Activated CD8-positive, alpha-beta memory T cell treated with anti-CD3 and anti-CD28 coated beads for 48 hours (primary cell): ENCODE measurements at places on chromosomes 5 and 9.

- DNase-seq: no peak
Measured at GRCh38 chr5:59673438-59674058, 220.0 kb downstream of the PDE4D start.

GRCh38 chr9:83346655-83347420 lies 191.4 kb downstream of the FRMD3 start:
- DNase-seq: no peak

DNA sequence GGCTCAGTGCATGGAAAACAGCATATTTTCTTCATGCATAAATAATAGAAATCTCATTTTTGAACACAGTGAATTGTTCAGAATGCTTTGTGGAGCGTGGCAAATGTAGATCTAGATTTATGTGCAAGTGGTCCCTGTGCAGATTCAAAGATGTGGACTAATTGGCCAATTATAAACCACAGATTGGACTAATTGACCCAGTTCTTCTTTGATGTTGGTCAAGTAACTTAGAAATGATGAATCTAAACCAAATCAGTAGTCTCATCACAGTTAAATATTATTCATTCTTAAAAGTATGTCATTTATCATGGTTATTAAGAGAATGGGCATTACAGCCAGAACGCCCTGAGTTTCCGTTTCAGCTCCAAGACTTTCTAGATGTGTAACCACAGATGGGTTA lies 11.7 kb upstream of the PDE4D start:
- no peak for DNase-seq

DNA sequence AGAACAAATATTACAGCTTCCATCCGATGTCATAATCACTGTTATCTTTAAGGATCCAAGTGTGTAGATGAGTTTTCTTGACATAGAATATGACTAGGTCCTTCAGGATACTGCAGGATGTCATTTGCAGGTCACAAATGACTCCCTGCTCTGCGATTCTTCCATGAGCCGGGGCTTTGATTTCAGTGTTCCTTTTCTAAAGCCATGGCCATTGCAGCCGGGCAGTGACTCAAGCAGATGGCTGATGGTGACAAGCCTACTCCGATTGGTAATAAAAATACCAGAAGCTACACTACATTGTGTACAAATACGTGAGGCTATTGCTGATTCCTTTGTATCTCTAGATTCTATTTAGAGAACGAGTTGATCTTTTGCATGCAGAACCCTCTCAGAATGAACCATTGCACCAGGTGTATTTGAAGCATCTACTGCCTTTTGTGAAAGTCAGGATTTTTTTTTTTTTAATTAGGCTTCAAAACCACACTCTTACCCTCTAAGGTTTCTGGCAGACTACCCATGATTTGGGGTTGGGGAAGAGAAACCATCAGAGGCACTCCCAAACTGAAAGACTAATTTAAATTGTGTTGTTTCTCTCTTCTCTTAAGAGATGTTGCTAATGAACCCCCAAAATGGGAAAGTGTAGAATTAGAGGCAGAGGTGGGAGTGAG lies 271.0 kb upstream of the ADRA1B start:
- no peak for DNase-seq

GRCh38 chr9:37105234-37105633 lies 15.1 kb upstream of the ZCCHC7 start:
- DNase-seq: no peak

- DNase-seq: no peak
Measured at GRCh38 chr5:207599-207998, 10.4 kb downstream of the CCDC127 start.

- DNase-seq: no peak
Measured at GRCh38 chr9:13278023-13278367, 1.5 kb downstream of the MPDZ start.

- DNase-seq: no peak
Measured at GRCh38 chr9:7129391-7129790, 371.6 kb downstream of the KDM4C start.

DNA sequence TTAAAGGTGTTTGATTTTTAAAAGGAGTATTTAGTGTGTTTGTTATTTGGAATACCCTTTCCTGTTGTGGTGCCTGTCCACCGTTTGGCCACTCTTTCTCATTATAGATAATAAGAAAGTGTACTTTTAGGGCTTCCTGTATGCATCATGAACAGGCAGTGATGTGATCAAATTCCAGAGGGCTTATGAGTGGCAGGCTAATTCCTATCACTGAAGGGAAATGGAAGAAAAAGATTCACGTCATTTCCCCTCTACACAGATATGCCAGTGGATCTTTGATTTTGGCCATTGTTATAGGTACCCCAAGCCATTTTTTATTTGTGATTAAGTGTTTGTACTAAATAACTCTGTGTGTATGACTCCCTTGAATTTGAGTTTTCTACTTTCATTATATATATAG lies 37.1 kb downstream of the RPS6 start:
- no peak for DNase-seq

DNA sequence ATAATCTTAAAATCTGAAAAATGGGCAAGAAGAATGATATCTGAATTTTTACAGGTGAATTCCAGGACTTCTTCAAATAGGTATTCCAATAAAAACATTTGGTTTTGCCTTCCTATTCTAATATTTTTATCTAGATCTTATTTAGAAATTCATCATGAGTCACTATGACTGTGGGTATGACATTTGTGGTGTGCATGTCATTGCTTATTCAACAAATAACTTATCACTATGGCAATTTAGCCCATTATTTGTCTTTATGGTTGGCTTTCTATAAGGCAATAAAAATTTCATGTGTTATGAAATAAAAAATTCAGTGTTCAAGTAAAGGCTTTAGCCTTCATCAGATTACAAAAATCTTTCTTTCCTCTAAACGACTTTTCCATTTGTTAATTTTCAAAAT lies 1139.6 kb upstream of the NUDT12 start:
- no peak for DNase-seq

DNA sequence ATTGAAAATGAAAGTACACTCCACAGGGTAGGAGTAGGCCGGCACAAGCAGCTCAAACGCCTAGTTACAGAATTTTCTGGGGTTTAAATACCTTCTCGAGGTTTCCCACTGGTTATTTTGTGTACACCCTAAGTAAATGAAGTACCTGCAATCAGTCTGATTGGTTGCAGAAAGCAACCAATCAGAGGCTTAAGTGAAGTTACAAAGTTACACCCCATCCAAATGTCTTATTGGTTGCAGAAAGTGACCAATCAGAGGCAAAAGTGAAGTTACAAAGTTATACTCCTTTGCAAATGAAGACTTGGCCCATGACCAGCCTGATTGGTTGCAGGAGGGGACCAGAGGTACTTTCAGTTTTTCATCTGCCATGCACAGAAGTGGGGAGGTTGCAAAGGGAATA lies 33.2 kb upstream of the ERAP2 start:
- no peak for DNase-seq

GRCh38 chr5:168182269-168182668 lies 109.2 kb upstream of the WWC1 start:
- DNase-seq: no peak

GRCh38 chr5:180526269-180526668 lies 32.1 kb downstream of the CNOT6 start:
- DNase-seq: no peak

- no peak for DNase-seq
Measured at GRCh38 chr9:30012622-30013021, 2371.8 kb upstream of the ACO1 start.

DNA sequence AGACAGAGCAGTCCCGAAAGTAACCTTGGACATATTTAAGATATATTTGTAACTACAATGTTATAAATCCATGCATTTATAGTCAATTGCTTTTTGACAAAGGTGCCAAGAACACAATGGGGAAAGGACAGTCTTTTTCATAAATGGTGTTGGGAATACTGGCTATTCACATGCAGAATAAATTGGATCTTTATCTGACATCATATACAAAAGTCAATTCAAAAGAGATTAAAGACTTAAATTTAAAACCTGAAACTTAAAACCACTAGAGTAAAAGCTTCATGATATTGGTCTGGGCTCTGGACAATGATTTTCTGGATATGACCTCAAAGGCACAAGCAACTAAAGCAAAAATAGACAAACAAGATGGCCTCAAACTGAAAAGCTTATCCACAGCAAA lies 950.7 kb upstream of the TYRP1 start:
- DNase-seq: no peak

- DNase-seq: no peak
Measured at GRCh38 chr9:19440823-19441580, 32.2 kb downstream of the ACER2 start.

DNA sequence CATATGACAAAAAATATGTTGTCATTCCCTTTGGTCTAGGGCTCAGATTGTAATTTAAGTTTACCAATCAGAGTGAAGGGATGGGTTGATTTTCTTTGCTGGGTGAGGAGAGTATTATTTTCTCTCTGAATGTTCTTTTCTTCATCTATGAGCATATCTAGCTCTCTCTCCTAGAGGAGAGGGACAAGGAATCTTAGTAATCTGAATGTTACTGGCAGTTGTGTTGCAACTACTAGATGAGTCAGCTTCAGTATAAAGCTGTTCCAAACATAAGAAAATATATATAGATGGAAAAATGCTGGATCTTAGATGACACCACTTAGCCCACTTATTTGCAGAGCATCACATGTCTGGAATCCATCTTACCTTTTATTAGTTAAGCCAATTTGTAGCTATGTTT lies 259.3 kb downstream of the TUSC1 start:
- DNase-seq: no peak

- no peak for DNase-seq
Measured at GRCh38 chr9:133493428-133493827, 14.5 kb upstream of the SLC2A6 start.

DNA sequence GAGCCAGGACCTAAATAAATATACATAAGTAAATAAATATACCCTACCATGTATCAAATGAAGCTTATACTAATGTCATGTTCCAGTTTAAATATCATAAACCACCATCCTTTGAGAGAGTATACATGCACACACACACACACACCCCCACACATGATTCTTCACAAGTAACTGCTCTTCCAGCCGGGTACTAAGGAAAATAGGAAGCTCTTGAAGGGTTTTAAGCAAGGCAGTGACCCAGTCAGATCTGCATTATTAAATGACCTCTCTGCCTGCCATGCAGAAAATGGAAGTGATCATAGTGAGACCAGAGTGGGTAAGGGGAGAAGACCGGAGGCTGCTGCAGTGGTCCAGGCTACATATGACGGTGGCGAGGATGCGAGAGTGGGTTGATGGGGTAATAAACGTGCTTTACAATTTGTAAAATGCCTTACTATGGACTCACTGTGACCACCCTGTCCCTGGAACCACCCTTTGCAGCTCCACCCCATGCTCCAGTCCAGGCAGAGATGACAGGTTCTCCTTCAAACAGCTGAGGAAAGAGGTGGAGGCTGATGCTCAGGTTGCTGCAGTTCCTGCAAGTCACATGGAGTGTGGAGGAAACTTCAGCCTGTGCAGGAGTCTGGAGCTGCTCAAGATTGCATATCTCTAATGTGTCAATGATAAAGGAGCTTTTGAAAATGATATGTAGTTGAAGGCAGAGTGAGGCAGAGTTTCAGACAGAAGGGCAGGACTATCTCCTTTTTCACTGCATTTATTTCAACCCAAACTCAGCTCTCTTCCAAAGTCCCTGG lies 38.8 kb upstream of the NDFIP1 start:
- DNase-seq: no peak

DNA sequence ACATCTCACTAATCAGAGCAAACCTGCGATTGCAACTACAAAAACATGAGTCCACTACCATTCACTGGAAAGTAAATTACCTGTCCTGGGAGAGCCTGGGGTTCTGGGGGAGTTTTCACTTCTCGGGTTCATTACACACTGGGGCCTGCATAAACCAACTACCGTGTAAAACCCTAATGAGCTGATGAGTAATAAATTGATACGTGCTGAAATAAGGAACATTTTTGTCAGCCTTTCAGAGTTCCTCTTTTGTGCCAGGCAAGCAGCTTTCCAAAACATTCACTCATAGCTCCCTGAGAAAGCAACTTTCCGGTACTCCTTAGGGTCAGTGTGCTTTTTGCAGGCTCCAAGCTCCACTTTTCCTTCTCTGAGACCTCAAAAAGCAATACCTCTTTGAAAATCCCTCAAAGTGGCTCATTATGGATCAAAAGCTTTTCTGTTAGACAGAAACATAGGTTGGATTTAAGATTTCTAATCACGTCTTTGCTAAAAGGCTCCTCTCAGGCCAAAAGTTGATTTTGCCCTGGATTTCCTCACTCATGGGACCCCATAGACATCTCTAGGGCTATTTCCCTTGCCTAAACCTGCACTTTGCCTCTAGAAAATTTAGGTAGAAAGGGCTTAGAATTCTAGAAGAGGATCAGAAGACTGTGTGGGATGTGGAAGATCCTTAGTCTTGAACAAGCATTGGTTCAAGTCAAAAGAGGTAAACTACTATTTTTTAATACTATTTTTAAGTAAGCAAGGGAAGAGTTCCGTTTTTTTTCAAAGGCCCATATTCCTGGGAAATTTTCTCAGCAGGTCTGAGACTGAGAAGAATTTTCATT lies 74.8 kb downstream of the ST8SIA4 start:
- no peak for DNase-seq

GRCh38 chr9:82923092-82923911 lies 139.6 kb downstream of the RASEF start:
- DNase-seq: no peak

DNA sequence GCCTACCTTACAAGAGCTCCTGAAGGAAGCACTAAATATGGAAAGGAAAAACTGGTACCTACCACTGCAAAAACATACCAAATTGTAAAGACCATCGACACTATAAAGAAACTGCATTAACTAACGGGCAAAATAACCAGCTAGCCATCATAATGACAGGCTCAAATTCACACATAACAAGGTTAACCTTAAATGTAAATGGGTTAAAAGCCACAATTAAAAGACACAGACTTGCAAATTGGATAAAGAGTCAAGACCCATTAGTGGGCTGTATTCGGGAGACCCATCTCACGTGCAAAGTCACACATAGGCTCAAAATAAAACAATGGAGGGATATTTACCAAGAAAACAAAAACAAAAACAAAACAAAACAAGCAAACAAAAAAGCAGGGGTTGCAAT lies 49.4 kb downstream of the POU5F2 start:
- no peak for DNase-seq

GRCh38 chr9:85401998-85402397 lies 339.8 kb downstream of the AGTPBP1 start:
- no peak for DNase-seq

DNA sequence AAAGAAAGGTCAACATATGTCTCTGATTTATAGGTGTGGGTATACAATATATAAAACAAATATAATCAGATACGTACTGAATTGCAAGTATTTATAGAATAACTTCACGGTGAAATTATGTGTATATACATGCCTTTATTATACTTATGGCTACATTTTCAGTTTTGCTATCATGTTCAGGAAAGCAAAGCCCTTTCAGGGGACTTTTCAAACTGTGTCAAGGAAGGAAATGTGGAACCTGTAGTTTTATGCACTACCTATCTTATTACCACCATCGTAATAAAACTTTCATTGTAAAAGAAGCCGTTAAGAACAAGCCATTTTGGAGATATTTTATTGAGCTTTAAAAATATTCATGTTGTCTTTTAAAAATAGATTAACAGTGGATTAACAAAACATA lies 257.2 kb downstream of the PJA2 start:
- no peak for DNase-seq
